Activated T-helper 1 cell treated with anti-CD3 and anti-CD28 coated beads, Interleukin-2, amount 50 U/mL, for 16 hours (primary cell): ENCODE measurements at places on chromosomes 5 and 9.

DNA sequence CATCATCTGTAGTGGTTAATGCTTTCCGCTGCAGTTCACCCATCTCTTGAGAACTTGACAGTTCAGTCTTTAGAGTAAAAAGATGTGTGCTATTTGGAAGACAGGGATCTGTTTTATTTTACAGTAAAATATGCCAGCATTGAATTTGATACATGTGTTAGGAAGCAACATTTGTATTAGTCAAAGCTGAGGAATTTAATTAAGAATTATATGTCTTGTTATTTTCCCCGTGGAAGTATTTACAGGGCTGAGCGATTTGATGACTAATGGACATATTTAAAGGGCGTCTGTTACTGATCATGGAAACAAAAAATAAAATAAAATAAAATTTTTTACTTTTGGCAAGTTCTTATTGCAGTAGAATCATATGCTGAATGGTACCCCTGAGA, 101.3 kb downstream of the PAM start:
- DNase-seq = no peak

DNA sequence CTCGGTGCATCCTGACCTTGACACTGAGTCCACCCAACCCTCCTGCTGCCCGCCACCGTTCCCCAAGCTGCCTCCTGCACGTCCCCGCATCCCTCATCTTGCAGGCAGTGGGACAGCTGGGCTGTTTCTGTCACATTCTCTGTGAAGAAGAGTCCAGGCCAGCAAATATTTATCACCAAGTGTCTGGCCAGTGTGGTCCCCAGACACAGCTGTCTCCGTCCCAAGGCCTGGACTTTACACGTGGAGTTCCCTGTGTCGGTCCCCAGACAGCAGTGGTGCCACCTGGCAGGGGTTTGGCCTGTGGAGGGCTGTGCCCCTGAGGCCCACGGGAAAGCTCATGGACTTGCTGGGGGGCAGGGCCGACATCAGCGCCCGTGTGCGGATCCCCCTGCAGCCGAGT, 9.2 kb upstream of the SLC12A7 start:
- no peak for DNase-seq

DNA sequence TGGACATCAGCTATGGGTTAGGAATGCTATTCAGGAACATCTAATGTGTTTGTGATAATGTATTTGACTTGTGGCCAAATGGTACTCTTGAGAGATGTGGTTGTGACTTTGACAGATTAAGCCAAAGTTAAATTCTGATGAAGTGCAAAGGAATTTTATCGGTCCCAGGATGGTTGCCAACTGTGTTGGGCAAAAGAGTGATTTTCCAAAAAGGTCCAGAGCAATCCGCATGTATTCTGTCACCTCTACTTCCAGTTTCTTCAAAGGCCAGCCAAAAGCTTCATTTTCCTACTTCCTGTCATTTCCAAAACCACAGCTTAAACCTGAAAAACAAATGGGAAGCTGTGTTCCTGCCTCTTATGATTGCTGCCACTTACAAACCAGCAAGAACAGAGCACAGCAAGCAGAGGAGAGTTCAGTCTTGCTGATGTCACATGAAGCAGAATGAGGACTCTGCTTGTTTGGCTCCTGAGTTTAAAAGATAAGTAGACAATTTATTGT, 59.8 kb downstream of the MARCHF3 start:
- DNase-seq = no peak

GRCh38 chr5:34624691-34625090, 31.4 kb upstream of the RAI14 start:
- DNase-seq = no peak

GRCh38 chr9:134785325-134786108, 95.1 kb upstream of the FCN2 start:
- DNase-seq = no peak

- no peak for DNase-seq
These were observed 196.7 kb downstream of the MPDZ start for GRCh38 chr9:13082796-13083195.

DNA sequence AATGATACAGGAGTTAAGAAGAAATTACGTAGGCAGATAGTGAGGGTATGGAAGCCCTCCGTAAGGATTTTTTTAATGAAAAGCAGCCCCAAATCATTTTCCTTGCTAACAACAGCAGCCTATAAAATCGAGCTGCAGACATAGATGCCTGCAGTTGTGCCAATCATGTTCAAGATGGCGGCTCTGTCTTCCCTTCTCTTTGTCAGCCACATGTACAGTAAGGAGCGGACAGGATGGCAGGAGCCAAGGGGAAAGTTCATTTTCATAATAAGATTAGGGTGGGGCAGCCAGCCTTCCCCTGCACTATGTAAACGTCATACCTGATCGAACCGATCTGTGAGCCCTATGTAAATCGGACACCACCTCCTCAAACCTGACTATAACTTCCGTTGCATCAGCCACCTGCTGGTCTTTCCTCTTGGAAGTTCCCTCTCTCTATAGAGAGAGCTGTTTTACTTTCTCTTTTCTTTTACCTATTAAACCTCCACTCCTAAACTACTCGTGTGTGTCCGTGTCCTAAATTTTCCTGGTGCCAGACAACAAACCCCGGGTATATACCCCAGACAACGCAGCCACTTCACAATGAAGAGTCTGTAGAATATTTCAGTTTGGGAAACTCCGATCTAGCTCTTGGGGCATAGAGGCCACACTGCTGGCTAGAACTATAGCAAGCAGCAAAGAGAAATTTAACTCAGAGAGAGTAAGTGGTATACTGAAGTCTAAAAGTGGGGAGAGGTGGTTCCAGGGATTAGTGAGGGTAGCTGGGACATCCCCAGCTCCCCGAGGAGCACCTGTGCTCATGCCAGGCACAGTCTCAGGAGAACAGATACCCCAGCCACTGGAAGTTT, 20.8 kb upstream of the SLC24A2 start:
- DNase-seq = no peak

- no peak for DNase-seq
These were observed 88.0 kb downstream of the PPARGC1B start for GRCh38 chr5:149818116-149818515.
